ENCODE measurements at places on chromosomes 7 and 10.

- DNase-seq: no peak
Observed at GRCh38 chr7:17622451-17622850, 317.8 kb downstream of the SNX13 start.

- no peak for DNase-seq
Observed at GRCh38 chr10:11532306-11532705, 79.1 kb downstream of the USP6NL start.

GRCh38 chr7:139743967-139744767, 33.6 kb downstream of the HIPK2 start:
- no peak for DNase-seq

DNA sequence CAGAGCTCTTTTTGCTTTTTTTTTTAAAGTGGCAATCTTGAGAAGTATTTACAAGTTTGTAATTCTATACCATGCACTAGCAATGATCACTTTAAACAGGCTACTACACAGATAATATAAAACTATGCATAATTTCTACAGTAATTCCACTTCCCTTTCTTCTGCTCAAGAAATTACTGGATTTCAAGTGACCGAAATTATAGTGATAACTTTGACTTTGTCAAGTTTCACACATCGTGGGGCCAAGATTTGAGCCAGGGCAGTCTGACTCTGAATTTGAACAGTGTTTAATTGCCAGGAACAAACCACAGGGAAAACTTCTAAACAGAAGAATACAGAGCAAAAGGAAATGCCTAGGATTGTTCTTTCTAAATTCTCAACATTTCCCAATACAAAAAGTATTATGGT, 288.3 kb upstream of the MKLN1 start:
- DNase-seq: no peak

DNA sequence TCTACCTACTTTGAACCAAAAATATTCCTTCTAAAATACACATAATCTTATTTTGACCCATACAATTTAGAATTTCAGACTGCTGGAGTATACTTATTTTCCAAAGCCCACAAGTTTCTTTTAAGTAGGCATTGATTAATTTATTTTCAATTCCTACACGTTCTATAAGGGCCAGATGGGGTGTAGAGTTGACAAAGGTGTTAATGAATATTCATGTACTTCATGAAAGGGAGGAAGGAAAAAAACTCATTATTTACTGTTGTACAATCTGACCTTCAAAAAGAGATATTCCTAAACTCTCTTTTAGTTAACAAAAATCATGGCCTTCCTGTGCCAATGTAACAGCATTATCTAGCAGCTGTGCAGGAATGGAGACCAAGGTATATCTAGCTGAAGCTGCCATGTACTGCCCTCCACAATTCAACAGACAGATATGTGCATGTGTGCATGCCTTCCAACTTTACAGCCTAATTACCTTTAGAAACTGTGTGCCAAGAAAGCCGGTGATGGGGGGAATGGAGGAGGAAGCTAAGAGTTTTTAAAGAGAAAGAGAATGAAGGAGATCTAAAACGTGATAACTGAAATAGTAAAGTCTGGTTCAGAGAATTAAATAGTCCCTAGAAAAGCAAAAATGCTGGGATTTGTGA, 108.9 kb downstream of the UPF2 start:
- DNase-seq: no peak

DNA sequence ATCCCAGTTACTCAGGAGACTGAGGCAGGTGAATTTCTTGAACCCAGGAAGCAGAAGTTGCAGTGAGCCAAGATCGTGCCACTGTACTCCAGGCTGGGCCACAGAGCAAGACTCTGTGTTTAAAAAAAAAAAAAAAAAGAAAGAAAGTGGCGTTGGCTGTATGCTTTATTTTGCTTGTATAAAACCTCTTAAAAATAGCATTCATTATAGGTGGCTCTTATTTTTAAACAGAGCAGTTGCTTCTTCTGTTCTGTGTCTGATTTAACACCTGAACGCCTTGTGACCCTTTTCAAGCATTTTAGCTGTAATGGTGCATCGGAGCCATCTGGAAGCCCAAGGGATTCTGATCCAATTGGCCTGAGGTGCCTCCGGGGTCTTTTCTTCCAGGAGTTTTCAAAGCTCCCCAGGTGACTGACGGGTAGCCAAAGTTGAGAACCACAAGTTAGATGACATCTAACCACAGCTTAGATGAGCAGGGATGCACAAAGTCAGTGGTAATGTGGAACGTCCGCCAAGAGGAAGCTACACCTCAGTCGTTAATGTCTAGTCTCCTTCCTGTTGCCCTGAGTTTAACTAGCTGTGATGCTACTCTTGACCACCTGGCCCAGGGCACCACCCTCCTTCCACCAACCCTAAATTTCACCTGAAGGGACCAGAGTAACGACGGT, 274.6 kb upstream of the KLF6 start:
- no peak for DNase-seq

GRCh38 chr10:125722811-125723210, 3.3 kb downstream of the EDRF1 start:
- no peak for DNase-seq

GRCh38 chr7:124257638-124258308, 224.9 kb upstream of the TMEM229A start:
- DNase-seq: no peak

- no peak for DNase-seq
Observed at GRCh38 chr10:25934621-25935139, 651 bp downstream of the MYO3A start.

DNA sequence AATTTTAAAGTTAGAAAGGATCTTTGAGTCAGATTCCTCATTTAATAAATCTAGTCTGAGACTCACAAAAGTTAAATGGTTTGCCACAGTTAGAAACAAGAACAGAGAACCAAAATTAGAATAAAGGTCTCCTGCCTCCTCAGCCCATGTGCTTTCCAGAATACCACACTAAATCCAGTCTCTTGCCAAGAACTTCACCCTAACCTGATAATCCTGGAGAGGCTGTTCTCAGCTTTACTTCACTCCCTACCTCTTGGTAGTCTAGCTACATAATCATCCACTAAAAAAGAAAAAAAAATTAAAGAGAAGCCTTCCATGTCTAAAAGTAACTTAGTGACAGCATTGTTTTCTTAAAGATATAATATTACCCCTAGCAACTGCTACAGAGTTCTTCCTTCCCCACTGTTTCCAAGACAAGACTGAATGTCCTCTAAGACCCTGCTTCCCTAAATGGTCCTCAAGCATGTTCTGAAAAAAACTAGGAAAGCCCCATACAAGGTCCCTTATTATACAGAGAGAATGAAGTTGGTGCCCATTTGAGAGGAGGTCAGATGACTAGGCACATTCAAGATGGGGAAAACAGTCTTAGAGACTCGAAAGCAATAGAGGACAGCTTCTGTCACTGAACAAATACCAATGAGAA, 56.8 kb downstream of the ZNF438 start:
- DNase-seq: no peak

DNA sequence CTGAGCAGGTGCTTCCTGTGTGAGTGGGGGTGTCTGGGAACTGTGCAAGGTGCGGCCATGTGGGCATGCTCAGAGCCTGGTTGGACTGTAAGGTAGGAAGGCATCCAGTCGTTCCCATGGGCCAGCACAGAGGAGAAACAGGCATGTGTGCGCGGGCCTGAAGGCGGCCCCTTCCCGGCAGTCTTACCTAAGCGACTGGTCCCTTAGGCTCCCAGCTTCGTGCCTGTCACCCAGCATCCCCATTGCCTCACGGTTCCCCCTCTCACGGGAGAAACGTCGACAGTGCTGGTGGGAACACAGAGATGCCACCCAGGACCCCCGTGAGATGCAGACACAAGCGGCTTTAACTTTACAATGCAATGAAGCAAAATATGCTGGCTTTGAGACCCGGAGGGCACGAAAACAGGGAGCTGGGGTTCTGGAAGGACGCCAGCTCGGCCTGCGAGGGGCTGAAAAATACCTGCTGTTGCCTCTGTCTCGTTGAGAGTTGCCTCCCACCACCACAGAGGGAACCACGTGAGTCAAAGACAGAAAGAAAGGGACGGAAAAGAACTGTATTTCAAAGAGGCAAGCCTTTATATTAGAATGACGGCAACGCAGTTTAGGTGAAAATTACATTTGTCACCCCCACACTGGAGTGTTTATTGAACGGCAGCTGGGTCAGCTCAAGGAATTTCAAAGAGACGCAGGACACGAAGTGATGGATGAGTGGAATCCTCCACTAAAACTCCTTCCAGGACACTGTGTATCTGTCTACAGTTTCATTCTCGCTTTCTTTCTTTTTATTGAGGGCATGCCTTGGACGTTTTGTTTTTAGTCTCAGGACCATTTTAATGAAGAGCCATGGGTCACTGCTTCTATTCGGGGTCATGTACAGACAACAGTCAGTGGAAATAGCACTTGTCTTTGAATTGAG, 128.4 kb downstream of the DNAJB6 start:
- DNase-seq: no peak

DNA sequence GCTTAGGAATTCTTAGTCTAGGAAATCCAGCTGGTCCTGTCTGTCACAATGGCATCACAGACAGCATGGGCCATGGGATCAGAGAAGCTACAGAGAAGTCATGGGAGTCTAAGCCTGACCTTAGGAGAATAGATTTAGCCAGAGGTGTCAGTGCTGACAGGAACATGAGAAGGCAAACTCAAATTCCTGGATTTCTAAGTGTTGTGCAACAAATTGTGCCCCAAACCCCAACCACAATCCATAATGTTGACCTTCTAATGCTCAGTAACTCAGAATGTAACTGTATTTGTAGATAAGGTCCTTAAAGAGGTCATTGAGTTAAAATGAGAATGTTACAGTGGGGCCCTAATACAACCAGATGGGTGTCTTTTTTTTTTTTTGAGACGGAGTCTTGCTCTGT, 95.9 kb upstream of the RHOBTB1 start:
- no peak for DNase-seq

DNA sequence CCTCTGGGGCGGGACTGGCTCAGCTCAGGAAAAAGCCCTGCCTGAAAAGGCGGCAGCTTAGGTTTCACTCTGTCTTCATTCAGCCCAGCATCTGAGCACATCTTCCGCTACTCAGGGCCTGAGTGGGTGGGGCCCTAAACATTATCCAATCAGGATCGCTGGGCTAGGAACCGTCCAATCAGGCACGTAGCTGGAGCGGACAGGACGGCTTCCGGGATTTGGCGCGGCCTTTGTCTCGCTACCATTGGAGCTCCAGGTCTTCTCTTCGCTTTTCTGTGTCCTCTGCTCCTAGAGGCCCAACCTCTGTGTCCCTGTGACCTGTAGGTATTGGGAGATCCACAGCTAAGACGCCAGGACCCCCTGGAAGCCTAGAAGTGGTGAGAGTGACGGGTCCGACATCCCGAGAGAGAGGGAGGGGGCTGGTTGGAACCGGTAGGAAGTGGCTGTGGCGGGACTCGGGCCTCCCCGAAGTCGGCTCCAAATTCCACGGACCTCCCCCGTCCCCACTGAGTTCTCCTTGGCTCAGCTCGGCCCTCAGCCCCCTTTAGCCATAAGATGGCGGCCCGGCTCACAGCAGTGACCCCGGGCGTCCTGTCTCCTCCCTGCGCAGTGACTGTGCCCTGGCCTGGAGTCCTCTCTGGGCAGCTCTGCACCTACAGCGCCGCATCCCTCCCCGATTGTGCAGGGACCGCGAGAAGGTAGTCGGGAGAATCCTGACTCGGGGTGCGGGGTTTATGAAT, 99.1 kb downstream of the ZNF680 start:
- no peak for DNase-seq

DNA sequence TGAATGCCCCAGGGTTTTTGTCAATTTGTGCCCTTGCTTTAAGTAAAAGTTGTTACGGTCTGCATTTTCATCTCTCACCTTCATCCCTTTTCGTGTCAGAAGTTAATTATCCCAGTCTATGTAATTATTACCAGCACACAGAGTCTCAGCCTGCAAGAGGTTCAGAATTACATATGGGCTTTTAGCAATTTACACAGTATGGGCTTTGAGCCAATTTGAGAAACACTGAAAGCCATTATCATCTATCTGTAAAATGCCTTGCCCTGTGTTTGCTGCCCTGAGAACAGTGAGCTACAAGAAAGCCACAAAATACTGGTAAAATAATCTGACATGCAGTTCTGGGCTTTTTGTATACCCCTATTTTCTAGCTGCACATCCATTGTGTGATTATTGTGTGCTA, 125.6 kb upstream of the STEAP4 start:
- no peak for DNase-seq

- DNase-seq: no peak
Observed at GRCh38 chr10:44960482-44961229, 1.1 kb downstream of the RASSF4 start.

GRCh38 chr10:60541451-60541850, 151.8 kb upstream of the ANK3 start:
- DNase-seq: no peak

DNA sequence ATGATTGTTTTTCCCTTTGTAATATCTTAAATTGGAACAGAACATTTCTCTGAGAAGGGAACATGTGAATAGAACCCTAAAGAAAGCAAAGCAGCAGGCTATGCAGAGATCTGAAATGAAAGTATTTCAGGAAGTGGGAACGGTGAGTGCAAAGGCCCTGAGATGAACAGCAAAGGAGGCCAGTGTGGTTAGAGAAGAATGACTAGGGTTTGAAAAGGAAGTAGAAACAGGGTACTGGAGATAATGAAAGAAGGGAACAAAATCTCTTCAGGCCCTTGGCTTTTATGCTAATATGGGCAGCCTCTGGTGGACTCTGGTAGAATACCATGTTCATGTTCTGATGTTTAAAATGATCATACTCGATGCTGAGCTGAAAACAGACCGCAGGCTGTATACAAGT, 22.2 kb downstream of the ARHGAP21 start:
- DNase-seq: no peak

GRCh38 chr7:42913591-42913990, 1.7 kb upstream of the C7orf25 start:
- no peak for DNase-seq

GRCh38 chr7:152313217-152313616, 122.6 kb downstream of the KMT2C start:
- DNase-seq: no peak

- no peak for DNase-seq
Observed at GRCh38 chr7:57370739-57371098, 79.3 kb upstream of the ZNF716 start.

- no peak for DNase-seq
Observed at GRCh38 chr7:91557789-91558404, 293.7 kb downstream of the FZD1 start.

- DNase-seq: no peak
Observed at GRCh38 chr7:158029509-158029908, 558.1 kb downstream of the PTPRN2 start.

GRCh38 chr7:107269790-107270189, 101.0 kb downstream of the HBP1 start:
- no peak for DNase-seq

DNA sequence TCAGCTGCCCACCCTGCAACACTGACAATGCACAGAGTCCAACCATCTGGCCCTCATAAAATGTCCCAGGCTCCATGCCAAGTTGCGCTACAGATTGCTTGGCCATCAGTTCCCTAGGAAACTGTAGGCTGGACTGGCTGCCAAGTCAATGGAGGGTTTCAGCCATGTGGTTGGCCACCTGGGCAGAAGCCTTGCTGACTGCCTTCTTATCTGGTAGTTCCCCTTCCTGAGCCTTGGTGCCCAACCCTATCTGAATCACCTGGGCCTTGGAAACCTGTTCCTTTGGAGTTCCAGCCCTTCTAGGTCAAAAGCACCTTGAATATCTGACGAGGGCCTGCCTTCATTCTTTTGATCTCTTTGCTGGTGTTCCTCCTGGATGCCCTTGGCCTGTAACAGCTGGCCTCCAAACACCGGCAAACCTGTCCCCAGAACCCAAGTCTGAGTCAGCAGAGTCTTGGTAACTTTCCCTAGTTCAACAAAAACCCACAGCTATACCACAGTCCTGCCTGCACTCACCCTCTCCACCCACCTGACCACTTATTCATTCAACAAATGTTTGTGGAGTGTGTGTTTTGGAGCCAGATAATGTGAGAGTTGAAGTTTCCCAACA, 37.4 kb upstream of the KDM7A start:
- no peak for DNase-seq

GRCh38 chr7:141144921-141145629, 71.2 kb downstream of the TMEM178B start:
- DNase-seq: no peak
